ENCODE measurements at places on chromosomes 12 and 14.

GRCh38 chr14:57390806-57391516 lies 575 bp downstream of the NAA30 start:
- peak overlapping the region; percentile 94 for H3K4me3 ChIP-seq
- DNase-seq: peak; percentile 60
- peaks cover 13% of the 10 kb centered on the region for H3K4me1 ChIP-seq
- H3K27ac ChIP-seq: peak overlapping the region; percentile 81
- no peaks in the 10 kb centered on the region for H3K27me3 ChIP-seq
- H3K36me3 ChIP-seq: no peaks in the 10 kb centered on the region

DNA sequence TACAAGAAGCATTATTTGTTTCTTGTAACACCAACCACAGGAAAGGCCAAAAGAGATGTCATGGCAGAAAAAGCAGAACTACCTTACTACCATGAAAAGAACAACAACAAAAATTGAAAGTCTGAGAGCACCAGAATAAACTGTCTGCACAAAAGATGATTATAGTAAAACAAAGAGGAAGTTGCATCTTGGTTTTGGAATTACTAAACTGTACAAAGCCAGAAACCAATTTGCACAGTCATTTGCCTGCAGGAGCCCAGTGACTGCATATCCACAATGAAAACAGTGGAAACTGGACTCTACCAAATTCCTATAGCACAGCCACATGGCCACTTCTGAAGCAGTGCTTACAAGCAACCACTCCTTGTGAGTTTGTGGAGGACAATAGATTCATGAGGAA lies 276.2 kb downstream of the SSPN start:
- H3K4me1 ChIP-seq: no peaks in the 10 kb centered on the region
- no peaks in the 10 kb centered on the region for H3K27me3 ChIP-seq
- no peaks in the 10 kb centered on the region for H3K36me3 ChIP-seq
- H3K27ac ChIP-seq: no peak overlapping the region

GRCh38 chr12:107238296-107238695 lies 144.9 kb upstream of the CRY1 start:
- no peaks in the 10 kb centered on the region for H3K4me1 ChIP-seq
- no peak overlapping the region for H3K4me3 ChIP-seq
- no peaks in the 10 kb centered on the region for H3K36me3 ChIP-seq

DNA sequence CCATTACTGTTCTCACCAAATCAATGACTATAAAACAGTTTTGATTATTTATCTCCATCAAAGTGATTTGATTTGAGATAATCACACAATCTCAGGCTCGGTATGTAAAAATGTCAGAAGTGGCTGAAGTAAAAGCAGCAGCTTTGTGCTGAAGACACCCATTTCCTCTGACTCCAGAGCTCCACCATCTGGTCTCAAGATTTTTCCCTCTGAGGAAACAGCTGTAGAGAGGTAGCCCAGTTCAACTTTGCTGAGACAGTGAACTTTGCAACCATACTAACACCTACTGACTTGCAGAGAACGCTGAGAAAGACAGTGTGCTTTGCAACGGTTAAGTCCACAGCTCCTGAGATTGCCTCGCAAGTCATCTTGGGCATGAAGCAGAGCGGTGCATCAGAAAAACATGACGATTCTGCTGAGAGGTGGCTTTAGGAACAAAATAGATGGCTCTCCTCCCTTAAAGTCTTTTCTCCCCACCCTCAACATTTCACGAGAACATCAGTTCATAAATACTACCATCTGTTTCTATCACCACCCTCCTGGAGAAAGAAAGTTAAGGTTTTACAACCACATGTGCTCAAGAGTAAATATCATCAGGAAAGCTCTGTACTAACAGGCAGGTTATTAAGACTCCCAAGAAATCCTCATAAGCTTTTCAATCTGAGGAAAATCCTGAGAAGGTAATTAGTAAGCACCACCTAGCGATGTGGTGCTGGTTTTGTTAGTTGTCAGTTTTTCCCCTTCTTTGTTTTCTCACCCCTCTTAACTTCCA lies 34.8 kb downstream of the HIGD1C start:
- no peaks in the 10 kb centered on the region for H3K4me1 ChIP-seq
- peaks cover 6% of the 10 kb centered on the region for H3K36me3 ChIP-seq
- H3K27me3 ChIP-seq: no peaks in the 10 kb centered on the region
- no peak overlapping the region for H3K4me3 ChIP-seq
- H3K27ac ChIP-seq: no peak overlapping the region
- DNase-seq: peak; percentile 71

GRCh38 chr14:103705118-103705503 lies 10.1 kb downstream of the XRCC3 start:
- H3K4me1 ChIP-seq: no peaks in the 10 kb centered on the region
- H3K4me3 ChIP-seq: no peak overlapping the region
- H3K27me3 ChIP-seq: no peaks in the 10 kb centered on the region

GRCh38 chr12:74259199-74259598 lies 278.4 kb upstream of the ATXN7L3B start:
- DNase-seq: no peak
- H3K4me1 ChIP-seq: no peaks in the 10 kb centered on the region
- H3K36me3 ChIP-seq: no peaks in the 10 kb centered on the region
- H3K27me3 ChIP-seq: no peaks in the 10 kb centered on the region

GRCh38 chr12:57214398-57214781 lies 2.2 kb upstream of the NXPH4 start:
- DNase-seq: peak; percentile 73
- H3K27ac ChIP-seq: peak overlapping the region; percentile 22
